ENCODE measurements at places on chromosomes 12 and 14.

DNA sequence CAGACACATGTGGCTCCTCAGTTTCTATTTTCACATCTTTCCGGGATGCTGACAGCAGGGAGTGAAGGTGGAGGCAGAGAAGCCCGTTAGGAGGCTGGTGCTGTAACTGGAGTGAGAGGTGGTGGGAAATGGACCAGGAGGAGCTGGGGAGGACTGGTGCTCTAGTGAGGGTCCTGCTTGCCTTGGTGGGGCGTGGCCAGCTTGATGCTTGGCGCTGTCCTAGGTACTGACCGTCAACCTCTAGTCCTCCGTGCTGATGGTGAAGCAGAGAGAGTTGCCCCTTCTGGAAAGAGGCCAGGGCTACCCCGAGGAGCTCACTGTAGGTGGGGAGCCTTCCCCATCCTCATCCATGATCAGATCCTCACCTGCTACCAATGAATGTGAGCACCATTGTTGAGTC lies 1.4 kb downstream of the TRMT61A start:
- DNase-seq, result no peak

GRCh38 chr12:117507548-117507947 lies 146.1 kb upstream of the NOS1 start:
- DNase-seq, result no peak

DNA sequence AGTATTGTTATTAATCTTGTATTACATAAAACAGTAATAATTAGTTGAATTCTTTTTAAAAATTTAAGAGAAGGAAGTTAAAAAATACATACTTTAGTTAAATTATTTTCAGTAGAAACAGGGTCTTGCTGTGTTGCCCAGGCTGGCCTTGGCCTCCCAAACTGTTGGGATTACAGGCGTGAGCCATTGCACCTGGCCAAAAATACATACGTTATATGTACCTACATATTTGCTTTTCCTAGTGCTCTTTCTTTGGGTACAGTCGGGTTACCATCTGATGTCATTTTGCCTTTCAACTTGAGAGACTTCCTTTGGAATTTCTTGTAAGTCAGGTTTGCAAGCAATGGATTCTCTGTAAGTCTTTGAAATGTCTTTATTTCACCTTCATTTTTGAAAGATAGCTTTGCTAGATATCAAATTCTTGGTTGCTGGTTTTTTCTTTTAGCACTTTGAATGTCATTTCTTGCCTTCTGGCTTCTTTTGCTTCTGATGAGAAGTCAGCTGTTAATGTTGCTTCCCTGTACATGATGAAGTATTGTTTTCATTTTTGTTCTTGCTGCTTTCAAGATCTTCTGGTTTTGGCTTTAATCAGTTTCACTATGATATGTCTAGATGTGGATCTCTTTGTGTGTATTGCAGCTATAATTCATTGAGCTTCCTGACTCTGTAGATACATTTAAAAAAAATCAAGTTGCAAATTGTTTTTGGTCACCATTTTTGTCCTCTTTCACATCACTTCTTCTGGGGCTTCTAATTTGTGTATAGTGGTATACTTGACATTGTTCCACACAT lies 84.4 kb downstream of the SPATS2 start:
- no peak for DNase-seq

DNA sequence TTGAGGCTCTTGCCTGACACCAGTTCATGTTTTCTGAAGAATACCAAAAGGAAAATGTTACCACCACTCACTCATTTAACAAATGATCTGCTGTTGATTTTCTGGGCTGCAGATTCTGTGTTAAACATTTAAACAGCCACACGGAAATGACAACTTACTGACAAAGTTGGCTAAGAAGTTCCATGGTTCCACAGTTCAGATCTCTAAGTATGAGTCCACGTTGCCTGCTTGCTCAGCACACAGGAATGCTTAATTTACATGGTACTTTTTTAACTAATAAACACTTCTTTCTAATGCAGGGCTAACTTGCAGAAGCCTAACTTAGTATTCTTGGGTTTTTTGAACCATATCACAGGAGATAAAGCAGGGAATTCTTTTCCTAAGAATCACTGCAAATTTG lies 34.7 kb downstream of the PTGER2 start:
- DNase-seq, result no peak

- DNase-seq, result no peak
These were observed 7.4 kb downstream of the GLIPR1L1 start for GRCh38 chr12:75341873-75342272.

- no peak for DNase-seq
These were observed 498.9 kb downstream of the DIO2 start for GRCh38 chr14:79712302-79712950.

- DNase-seq, result no peak
These were observed 63.9 kb downstream of the BEGAIN start for GRCh38 chr14:100523131-100523842.

DNA sequence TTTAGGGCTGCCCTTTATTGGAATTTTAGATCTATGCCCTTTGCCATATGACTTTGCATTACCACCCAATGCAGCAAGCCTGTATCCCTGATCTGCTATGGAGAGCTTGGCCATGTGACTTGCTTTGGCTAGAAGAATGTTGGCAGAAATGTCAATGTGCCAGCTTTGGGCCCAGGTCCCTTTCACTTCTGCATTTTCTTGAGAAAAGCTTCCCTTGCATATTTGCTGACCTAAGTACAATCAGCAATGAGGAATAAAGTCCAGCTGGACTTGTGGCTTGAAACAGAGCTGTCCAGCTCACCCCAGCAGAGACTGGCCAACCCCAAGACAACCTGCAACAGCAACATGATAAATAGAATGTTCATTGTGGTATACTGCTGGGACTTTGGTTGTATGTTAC lies 135.9 kb downstream of the PAH start:
- DNase-seq, result no peak

GRCh38 chr12:27852117-27852516 lies 72.1 kb upstream of the MANSC4 start:
- no peak for DNase-seq

GRCh38 chr12:6824901-6825381 lies 3.3 kb upstream of the P3H3 start:
- DNase-seq, result no peak
